NCI-H69 (cell line): ENCODE measurements at places on chromosomes 5 and 9.
A peak's percentile ranks its signal among the peaks of the same experiment; 100 is the strongest.

- peak; percentile 37 for DNase-seq
Measured at GRCh38 chr5:59769832-59770231, 123.7 kb downstream of the PDE4D start.

DNA sequence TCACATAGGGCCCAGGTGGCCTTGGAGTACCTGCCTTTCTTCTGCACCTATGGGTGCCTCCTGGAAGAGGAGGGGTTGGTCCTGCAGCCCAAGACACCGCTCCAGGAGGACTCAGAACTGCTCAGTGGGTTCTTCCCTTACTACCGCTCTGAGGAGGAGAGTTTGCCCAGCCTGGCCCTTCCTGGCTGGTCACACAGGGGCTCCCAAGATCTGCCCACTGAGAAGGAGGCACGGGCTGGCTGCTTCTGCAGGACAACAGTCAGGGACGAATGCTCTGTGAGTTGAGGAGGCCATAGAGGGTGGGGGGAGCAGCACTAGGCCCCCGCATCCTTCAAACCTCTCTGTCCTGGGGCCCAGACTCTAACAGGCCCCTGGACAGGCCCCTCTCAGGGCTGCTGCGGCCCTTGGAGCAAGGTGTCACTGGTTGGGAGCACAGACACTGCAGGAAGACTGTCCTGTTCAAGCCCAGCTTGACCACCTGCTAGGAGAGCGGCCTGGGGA lies 9.9 kb upstream of the SLC25A48 start:
- DNase-seq = no peak

DNA sequence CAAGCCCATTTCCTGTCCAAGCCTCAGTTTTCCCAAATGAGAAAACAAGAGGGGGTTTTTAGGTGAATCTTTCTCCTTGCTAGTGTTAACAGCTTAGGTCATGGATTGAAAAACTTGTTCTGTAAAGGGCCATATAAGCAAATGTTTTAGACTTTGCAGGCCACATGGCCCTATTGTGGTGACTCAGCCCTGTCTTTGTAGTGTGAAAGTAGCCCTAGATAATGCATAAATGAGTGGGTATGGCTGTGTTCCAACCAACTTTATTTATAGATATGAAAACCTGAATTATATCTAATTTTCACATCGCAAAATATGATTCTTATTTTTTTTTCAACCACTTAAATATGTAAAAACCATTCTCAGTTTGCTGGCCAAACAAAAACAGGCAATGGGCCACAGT lies 6.9 kb upstream of the BARX1 start:
- no peak for DNase-seq

GRCh38 chr5:168106008-168106761 lies 185.3 kb upstream of the WWC1 start:
- DNase-seq = peak; percentile 64
